ENCODE measurements at places on chromosomes 7 and 10.
A peak's percentile ranks its signal among the peaks of the same experiment; 100 is the strongest.

DNA sequence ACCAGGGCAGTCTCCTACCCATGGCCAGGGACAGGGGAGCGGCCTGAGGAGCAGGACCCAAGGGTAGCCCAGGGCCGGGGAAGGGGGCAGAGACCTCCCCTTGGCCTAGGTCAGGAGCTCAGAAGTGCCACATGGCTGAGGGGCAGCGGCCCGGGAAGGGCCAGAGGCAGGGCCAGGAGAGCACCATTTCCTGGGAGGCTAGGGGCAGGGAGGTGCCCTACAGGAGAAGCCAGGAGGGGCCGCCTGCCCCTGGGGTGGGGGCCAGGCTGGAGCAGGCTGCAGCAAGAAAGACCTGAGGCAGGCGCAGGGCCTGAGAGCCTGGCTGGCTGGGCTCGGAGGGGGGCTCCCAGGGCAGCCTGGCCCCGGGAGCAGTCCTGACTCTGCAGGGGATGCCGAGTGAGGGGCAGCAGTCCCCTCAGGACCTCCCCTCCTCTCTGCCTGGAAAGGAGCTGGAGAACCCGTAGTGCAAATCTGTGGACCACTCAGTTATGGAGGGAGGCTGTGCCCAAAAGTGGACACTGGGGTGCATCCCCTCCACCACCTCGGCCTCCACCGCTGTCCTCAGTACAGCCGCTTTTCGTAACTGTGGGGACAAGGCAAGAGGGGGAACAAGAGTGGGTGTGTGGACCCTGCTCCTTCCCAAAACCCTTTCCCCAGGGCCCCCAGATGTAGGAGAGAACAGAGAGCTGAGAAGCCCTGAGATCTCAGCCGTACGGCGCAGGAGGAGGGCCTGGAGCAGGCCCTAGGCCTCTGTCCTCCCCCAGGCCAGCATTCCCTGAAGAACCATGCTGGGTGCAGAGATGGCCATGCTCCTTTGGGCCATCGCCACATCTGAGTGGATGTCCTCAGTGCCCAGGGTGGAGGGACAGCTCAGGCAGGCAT lies 17.1 kb downstream of the IMPDH1 start:
- no peak for DNase-seq

DNA sequence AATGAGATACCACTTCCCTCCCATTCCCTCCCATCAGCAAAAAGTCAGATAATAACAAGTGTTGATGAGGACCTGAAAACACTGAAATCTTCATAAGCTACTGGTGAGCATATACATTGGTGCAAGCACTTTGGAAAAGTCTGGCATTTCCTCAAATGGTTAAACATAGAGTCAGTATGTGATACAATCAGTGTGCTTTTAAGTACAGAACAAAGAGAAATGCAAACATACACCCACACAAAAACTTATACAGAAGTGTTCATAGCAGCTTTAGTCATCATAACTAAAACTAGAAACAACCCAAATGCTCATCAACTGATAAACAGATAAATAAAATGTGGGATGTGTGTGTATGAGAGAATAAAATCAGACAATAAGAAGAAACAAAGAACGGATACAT lies 261.9 kb downstream of the ELMO1 start:
- DNase-seq = no peak

DNA sequence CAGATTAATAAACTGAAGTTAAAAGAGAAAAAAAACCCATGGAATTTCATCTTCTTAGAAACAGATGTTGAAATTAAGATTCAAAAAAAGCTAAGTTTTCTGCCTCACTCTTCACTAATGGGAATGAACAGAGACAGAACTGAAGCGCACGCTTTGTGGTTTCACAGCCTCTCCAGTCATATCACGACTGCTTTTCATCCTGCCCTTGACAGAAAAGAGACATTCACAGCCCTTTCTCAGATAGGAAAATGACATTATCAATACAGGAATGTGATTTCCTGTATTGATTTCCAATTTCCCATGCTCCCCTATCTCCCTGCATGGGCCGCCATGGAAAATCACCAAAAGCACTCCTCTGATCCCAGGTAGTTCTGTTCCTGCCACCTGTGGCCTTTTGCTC lies 108.2 kb downstream of the PFKFB3 start:
- no peak for DNase-seq

GRCh38 chr7:5692112-5692844 lies 89.2 kb downstream of the RNF216 start:
- no peak for DNase-seq

DNA sequence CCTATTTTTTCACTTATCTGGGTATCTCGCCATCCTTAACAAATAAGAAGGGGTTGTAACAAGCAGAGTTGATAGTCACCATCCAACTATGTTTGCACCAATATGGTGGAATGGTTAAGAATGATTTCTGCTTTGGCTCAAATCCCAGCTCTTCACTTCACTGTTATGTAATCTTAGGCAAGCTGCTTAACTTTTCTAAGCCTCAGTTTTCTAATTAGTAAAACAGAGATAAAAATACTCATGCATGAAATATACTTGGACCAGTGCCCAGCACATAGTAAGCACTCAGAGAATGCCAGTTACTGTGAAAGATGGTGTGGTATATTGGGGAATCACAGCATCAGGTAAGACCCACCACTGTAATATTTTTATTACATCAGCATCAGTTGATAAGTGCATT lies 33.6 kb downstream of the ABCB1 start:
- DNase-seq = no peak

DNA sequence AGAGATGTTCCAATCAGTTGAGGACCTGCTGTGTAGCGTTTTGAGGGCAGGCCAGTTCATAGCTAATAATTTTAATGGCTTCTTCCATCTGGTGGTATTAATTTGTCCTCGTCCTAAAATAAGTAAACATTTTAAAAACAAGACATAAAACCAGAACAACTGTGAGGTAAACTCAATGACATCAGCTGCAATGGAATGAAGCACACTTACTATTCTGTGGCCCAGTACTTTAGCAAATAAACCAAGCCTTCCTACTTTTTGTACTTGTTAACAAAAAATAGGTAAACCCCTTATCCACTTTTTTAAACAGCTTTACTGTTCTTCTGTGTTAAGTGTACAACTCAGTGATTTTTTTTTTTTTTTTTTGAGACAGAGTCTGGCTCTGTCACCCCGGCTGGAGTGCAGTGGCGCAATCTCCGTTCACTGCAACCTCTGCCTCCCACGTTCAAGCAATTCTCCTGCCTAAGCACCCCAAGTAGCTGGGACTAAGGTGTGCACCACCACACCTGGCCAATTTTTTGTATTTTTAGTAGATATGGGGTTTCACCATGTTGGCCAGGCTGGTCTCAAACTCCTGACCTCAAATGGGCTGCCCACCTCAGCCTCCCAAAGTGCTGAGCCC lies 28.9 kb upstream of the FZD1 start:
- no peak for DNase-seq

- DNase-seq = no peak
Measured at GRCh38 chr7:2688409-2689342, 674 bp downstream of the AMZ1 start.

GRCh38 chr10:46029461-46030030 lies 877 bp downstream of the NCOA4 start:
- no peak for DNase-seq

DNA sequence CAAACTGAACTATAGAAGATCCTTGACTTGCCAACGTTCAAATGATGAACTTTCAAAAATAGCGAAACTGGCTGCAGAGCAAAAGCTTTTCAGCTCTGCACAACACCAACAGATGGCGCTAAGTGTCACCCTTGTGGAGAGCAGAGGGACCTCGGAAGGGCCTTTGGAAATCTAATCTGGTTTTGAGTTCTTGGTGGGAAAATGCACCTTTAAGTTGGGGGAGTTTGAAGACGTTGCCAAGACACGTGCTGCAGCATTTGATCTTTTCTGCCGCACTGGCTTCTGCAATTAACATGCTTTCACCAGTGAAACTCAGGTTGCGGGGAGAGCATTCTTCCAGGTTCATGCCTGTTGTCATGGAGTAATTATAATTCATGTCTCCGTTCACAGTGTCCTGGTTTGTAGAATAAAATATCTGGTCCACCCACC lies 26.3 kb upstream of the WDR11 start:
- no peak for DNase-seq

DNA sequence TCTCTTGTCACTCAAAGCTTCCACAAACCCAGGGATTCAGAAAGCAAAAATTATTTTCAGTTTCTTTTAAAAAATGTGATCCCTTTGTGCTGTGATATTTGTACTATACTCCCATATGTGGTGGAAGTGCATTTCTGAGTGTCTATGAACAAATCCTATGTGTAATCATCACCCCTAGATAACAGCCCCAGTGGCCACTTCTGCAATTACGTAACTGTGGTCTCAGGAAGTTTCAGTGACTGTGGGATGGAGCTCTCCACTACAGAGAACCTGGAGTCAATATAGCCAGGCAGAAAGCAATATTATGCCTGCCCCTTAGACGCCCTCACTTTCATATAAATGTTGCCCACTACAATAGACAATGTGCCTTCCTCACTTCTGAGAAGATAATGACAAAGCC lies 1101.7 kb upstream of the GHITM start:
- DNase-seq = no peak

DNA sequence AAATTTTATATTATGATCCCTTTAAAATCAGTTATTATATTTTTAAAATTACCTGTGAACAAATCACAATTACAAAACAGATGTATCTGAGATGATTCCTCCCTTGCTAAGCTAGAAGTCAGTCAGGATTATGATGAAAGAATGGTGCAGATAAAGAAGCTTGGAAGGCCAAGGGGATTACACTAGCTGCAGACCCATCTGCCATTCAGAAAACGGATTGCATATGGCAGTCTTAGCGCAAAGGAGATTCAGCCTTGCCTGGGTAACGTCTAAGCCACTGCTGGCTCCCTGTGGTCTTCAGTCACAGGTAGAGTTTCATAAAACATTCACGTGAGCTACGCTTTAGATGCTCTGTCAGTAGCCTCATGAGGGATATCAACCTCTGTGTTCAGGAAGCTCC lies 222.2 kb downstream of the POU6F2 start:
- no peak for DNase-seq

DNA sequence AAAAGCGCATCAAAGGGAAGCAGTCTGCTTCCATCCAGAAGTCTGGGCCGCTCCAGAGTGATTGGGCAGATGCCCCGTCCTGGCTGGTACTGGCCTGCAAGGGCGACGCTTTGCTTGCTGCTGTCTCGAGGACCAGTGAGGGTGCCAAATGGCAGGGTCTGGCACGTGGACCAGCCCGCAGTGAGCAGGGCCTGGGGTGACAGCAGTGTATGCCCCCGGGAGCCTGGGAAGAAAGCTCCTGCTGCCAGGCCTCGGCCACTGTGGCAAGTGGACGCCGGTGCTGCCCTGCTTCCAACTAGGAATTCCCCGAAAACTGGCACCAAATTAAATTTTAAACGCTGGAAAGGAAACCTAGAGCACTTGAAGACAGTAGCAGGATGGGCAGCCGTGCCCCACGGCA lies 357.0 kb upstream of the MKI67 start:
- no peak for DNase-seq

DNA sequence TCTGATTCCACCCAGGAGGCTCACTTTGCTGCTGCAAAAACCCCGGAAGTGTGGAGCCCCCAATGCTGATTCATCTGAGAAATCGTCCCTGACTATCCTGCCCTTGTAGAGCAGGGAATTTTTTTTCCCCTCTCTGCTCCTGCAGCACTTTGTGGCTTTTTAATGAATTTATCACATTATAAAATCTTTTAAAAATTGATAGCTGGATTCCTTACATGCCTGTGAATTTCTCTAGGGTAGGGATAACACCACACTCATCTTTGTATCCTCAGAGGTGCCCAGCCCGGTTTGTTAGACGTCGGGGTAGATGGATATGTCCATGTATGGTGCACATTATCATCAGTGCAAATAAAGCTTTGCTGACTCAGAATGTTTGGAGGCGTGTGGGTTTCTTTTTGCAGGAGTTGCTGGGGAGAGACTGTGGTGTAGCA lies 185.7 kb downstream of the STK31 start:
- no peak for DNase-seq

DNA sequence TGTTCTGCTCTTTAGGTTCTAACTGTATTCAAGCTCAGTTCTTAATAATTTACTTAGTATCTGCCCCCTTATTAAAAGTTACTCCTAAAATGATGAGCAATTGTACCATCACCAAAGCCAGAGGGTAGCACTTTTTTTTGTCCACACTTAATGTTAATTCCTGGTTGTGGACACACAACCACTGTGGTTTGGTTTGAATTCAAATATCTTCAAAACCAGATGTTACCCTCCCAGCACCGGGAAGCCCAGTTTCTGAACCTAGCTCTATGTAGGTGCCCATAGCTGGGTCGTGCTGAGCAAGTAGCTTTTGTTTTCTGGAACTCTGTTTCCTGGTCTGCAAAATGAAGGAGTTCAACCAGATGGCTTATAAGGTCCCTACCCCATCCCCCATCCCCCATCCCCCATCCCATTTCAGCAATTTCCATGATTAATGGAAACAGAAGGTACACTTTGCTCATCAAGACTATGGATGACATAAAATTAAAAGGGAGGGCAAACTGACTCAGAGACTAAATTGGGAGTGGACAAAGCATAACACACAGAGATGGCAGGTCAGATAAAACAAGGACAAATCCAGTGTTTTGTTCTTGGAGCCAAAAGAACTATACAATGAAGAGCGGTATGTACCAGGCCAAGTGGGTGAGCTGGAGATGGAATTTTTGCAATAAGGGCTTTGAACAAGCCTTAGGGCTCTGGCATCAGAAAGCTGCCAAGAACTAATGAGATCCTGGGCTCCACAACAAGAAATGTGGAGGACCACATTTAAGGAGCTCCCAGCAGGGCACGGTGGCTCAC lies 56.7 kb downstream of the DLG5 start:
- no peak for DNase-seq

GRCh38 chr7:149466364-149466763 lies 5.5 kb upstream of the ZNF777 start:
- no peak for DNase-seq

GRCh38 chr10:61845950-61846268 lies 55.6 kb upstream of the ARID5B start:
- no peak for DNase-seq

DNA sequence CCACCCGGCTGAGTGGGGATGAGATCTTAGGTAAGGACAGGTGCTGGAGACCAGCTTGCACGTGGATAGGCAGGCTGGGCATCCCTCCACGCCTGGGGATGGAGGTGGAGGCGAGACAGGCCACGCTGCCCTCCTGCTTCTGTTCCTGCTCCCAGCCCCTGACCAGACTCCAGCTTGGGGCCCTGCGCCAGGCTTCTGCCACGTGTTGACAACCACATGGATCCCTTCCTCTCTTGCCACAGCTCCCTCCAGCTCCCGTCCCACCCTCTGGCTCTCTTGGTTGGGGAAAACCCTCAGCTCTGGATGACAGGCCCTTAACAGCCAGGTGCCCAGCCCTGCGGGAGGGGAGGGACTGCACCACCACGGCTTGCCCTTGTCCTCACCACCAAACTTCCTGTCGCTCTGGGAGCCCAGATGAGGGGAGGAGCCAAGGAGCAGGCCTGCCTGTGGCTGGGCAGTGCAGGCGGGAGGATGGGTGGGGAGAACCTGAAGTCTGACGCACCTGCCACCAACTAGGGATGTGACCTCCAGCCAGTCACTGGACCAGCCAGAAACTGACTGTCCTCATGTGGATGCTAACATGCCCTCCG lies 36.0 kb downstream of the KCNH2 start:
- peak; percentile 49 for DNase-seq

Data from CD4-positive, alpha-beta memory T cell (primary cell).